Stomach (tissue), 19 donors: ENCODE measurements at places on chromosomes 16 and 17. TPM values are rescaled to one million over a fixed set of nuclear protein-coding genes. Genes with fewer than 3 reads are reported as not detected.

DNA sequence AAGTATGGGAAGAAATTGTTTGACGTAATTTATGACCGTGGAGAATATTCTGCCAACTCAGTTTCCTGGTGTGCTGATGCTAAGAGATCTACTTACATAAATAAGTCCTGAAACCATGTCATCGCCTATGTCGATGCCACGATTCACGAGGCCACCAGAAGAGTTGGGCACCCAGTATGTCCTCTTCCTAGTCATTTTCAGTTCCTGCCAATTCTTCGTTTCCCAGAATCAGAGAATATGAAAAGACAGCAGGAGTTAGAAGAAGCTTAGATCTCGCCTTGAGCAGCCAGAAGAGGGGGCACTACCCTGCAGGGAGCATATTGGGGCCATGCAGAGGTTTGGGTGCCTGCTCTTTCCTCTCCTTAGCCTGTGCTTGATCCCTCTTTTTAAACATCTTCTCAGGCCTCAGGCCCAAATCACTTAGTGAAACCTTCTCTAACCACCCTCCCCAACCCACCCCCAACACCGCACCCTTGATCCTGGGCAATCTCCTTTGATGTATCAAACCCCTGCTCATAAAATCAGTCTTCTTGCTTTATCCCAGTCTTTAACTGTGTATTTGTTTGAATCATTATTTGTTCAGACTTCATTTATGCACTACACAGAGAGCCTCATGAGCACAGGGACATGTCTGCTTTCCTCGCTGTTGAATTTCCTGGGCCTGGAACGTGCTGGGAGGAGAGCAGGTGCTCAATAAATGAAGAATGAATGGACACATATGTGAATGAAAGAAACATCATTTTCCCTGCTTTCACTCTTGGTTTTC, 12.2 kb upstream of the LONP2 start:
- peak; percentile 66 for DNase-seq

KRTAP4-9 gene
- total RNA-seq, result not detected

DNA sequence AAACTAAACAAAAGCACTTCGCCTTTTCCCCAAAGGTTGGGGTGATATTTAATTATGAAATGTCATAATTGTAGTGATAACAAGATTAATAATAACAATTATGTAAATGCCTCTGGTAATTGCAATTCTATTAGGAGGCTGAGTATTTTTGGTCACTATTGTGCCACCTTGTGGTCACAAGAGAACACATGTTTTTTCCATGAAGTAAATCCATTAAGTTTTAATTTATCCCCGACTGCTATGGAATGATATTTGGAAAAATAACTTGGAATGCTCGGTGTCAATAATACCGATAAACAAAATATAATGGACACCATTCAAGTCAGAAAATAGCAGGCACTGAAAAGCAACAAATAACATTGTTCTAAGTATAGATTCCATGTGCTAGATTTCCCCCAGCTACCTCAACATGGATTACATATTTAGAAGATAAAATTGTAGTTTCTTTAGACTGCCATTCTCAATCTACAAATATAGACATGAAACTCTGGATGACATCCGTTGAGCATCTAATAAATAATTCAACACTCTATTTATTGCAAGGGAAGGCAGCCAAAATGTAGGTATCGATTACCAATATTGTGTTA, 25.0 kb upstream of the KCNJ2 start:
- DNase-seq, result no peak

DNA sequence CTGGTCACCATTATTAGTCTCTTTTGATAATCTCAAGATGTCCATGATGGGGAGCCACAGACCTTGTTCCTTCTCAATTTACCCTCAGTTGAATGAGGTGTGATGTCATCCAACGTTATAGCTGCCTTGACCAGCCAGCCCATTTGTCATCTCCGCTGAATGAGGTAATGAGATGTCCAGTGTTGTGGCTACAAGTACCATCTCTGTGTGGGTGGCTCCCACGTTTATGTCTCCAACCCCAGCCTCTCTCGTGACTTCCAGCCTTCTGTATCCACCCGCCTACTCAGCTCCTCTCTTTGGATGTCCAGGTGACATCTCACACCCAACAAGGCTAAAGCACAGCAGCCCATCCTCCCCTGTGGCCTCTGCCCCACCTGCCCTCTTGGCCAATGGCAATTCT, 18.2 kb downstream of the DNAH17 start:
- no peak for DNase-seq

GRCh38 chr16:70437582-70438557, 1.0 kb downstream of the ST3GAL2 start:
- no peak for DNase-seq

DNA sequence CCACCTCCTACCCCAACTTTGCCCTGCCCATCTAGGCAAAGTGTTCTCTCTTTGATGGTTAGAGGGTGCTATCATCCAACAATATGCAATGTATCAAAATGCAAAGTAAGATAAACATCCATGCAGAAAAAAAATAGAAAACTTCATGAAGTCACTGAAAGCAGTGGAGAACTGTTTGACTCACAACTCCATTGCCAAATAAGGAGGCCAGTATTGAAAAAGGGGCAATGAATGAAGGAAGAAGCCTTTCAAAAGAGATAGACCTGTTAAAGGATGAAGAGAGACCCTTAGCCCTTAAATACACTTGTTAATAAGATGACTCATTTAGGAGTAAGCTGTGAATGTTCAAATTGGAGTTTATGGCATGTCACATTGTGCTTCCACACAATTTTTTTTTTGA, 13.0 kb downstream of the FA2H start:
- no peak for DNase-seq

GRCh38 chr17:55452139-55452790, 30.6 kb upstream of the MMD start:
- peak; percentile 68 for DNase-seq

ZC3H18 gene
- total RNA-seq, result 98.2 TPM

SNX20 gene
- 1.2 TPM for total RNA-seq

MYH2 gene
- total RNA-seq, result not detected

LITAF gene
- total RNA-seq, result 38.4 TPM

- DNase-seq, result peak; percentile 60
Observed at GRCh38 chr16:15650698-15651171, 690 bp downstream of the NDE1 start.

- DNase-seq, result no peak
Observed at GRCh38 chr17:40307001-40307730, 1.8 kb upstream of the RARA start.

DNAAF8 gene
- not detected for total RNA-seq

DNA sequence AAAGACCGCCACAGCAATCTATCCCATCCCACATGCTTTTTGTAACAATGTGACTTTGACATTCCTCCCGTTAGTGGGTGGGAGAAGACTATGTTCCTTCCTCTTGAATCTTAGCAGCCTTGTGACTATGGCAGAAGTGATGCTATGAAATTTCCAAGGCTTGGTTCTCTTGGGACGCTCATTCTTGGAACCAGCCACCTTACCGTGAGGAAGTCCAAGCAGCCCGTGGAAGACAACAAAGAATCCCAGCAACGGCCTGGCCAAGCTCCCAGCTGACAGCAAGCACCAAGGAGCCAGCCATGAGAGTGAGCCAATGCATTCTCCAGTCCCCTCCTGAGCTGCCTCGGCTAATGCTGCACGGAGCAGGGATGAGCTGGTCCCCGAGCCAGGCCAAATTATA, 62.3 kb downstream of the VPS53 start:
- DNase-seq, result no peak

- no peak for DNase-seq
Observed at GRCh38 chr17:71799657-71800056, 321.2 kb upstream of the SOX9 start.

DNA sequence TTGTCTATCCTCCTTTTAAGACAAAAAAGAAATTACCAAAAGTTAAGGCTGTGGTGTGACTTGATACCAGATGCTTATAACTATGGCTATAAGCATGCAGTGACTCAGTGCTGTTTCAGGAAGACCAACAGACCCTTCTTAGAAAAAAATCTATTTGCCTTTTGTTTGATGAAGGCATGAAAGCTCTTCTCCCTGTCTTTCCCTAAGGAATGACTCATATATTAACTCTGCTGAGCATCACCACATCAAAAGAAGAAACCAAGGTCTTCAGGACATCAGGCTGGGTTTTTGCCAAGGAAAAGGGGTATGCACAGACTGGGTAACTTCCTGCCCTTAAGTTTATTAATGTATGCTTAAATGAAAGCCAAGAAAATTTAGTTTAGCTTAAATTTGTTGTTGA, 47.1 kb downstream of the VMP1 start:
- DNase-seq, result no peak

- DNase-seq, result no peak
Observed at GRCh38 chr17:33024688-33025486, 33.2 kb downstream of the SPACA3 start.

DNA sequence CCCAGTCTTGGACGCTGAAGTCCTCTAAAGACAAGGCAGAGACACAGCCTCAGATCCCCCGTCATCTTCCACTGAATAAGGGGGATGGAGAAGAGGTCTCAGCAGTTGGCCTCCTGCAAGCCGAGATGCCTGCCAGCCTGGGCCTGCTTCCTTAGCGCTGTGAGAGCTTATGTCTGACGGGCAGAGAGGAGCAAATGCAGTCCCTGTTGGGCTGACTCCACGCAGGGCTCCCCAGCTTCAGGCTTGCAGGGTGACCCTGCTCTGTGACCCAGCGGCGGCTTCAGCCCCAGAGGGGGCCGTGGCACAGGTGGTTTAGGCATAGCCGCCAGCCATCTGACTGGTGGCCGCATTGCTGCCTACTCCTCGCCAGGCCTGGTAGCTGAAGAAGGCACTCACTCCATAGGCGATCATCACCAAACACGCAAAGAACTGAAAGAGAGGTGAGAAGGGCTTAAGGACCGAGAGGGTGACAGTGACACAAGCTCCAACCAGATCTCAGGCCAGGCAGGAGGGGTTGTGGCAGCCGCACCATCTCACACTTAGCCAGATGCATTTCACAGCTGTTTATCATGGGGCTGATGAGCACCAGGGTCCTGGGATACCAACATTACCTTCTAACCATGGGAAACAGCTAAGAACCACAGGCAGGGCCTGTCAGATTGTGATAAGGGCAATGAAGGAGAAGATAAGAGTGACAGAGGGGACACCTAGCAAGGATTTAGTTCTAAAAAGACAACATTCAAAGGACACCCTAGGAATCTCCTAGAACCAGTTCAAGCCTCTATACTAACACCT, 11.7 kb downstream of the ARL2BP start:
- peak; percentile 18 for DNase-seq

DNA sequence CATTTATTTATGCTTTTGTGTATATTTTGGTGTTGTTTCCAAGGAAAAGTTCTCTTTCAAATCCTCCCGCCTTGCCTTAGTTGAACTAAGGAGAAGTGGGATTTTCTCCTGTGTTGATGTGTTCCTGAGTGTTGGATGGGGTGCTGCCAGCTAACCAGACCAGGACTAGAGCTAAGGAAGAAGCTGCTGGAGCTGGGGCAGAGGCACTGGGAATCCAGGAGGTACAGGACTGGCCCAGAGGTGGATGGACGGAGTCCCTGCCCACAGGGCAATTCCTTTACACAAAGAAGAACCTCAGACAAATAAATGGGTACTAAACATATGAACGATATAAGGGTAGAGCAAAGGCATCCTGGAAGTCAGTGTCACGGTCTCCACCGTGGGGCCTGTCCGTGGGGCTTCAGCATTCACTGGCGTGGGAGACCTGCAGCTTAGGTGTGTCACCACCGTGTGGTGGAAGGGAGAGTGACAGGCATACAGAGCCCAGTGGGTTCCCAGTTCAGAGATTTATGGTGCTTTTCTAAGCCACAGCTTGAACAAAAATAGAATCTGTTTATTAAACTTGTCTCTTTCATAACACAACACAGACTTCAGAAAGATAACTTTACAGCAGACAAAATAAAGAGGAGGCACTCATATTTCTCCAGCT, 270.7 kb downstream of the NTN1 start:
- peak; percentile 80 for DNase-seq

- no peak for DNase-seq
Observed at GRCh38 chr17:60910415-60910814, 232.8 kb downstream of the BCAS3 start.

- DNase-seq, result no peak
Observed at GRCh38 chr16:27414788-27415431, 12.9 kb downstream of the IL21R start.

DNA sequence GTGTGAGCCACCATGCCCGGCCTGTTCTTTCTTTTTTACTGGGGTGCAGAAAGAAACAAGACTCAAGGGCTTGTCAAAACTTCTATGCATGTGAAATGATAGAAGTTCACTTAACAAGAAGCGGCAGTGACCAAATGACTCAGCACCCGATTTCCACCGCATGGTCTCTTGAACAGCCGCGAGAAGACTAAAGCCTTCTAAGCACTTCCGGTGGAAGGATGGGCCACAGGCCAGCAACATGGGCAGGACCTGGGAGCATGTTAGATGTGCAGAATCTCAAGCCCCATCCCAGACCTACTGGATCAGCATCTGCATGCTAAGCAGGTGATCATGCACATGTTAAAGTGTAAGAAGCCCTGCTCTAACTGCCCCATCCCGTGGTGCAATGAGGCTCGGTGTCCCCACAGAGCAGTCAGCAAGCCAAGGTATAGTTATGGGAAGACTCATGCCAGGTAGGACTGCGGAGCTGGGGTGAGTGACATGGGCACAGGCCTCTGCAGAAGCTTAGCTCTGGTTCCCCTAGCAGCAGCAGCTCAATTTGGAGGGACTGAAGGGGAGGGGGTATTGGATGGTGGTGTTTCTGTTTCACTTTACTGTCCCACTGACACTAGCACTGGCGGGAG, 88.5 kb upstream of the HNF1B start:
- DNase-seq, result no peak

DPEP3 gene
- total RNA-seq, result not detected

ZNF205 gene
- total RNA-seq, result 0.87 TPM

ITGB4 gene
- total RNA-seq, result 137 TPM

CSF3 gene
- total RNA-seq, result 0.55 TPM

DNA sequence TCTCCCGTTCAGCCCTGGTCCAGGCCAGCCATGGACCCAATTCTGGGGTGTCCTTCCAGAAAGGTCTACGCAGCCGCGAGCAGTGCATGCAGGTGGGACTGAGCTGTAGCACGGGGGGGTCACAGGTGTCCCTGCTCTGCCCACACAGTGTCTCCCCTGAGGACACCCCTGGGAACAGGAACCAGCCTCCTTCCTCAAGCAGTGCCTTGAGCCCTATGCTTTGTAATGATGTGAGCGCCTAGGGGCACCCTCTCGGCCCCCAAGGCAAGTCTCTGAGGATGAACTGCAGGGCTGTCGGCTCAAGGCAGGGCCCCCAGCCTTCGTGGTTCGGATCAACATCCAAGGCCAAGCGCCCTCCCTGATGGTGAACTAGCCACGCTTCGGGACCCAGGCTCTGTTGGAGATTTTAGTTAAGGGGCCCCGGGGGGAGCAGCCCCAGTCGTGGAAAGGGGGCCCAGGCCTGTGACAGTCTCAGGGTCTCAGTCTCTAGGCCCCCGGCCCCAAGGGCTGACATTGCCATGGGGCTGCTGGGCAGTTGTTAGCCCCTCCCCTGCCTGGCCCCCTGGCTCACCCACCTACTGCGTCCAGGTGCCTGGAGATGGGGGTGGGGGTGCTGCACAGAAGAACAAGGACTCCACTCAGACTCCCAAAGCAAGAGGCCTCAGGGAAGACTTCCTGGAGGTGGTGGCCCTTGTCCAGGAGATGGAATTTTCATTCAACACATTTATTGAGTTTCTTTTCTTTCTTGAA, 2.3 kb downstream of the IL17C start:
- DNase-seq, result no peak
